ENCODE measurements at places on chromosomes 1 and 21.

GRCh38 chr1:86487131-86487810 lies 18.5 kb downstream of the CLCA1 start:
- DNase-seq, result no peak

- no peak for DNase-seq
Measured at GRCh38 chr1:109923946-109924275, 13.3 kb downstream of the CSF1 start.

DNA sequence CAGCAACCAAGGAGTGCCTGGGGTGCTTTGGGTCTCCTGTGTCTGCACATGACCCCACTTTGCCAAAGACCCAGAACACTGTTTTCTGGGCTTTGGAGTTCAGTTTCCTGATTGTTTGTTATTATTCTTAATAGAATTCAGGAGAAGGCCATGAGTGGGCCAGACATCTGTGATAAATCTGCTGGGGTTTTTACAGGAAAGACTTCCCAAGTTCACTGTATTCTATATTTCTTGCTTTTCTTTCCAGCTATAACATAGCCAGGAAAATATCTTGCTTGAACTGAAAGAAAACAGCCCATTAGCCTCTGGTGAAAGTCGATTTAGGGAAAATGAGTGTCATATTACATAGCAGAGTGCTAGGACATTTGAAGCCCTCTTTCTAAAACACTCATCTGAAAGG lies 345.1 kb upstream of the USP24 start:
- no peak for DNase-seq

GRCh38 chr1:24392604-24392946 lies 21.0 kb downstream of the STPG1 start:
- DNase-seq, result no peak

DNA sequence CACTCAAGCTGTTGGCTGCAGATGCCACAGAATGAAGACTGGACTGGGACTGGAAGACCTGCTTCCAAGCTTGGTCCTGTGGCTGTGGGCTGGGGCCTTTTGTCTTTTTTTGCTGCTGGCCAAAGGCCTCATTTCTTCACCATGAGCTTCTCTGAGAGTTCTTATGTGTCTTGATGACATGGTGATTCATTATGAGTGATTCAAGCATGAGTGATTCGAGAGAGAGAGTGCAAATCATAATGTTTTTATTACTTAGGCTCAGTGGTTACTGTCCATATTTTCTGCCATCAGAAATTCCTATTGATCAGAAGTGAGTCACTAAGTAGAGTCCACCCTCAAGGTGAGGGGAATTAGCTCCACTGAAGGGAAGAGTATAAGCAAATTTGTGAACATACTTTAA lies 94.0 kb downstream of the PCP4 start:
- DNase-seq, result no peak

DNA sequence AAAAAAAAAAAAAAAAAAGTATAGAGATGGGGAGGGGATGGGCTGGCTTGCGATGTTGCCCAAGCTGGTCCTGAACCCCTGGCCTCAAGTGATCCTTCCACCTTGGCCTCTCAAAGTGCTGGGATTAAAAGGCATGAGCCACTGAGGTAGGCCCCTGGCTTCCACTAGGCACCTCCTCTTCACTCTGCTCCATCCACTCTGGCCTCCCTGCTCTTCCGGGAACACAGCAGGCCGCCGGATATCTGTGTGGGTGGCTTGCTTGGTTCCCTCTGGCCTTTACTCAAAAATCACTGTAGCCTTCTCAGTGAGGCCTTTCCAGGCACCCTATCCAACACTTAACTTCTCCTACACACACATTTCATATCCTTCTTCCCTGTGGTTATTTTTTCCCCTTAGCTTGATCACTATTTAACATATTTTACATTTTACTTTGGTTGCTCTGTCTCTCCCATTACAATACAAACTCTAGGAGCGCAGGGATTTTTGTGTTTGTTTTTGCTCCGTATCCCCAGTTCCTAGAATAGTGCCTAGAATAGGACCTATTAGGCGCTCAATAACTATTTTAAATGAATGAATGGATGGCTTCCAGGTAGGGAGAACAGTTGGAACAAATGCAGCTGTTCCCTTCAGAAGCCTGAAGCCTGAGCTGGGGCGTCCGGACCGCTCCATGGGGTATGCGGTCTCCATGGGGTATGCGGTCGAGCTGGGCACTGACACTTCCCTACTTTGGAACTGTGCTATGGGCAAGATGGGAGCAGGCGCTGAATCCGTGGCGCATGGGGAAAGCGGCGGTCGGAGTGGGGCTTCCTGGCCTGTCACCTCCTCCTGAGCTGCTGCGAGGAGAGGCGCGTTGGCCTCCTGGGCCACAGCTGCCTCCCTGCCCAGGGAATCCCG lies 46.7 kb downstream of the H3-3A start:
- DNase-seq, result no peak

DNA sequence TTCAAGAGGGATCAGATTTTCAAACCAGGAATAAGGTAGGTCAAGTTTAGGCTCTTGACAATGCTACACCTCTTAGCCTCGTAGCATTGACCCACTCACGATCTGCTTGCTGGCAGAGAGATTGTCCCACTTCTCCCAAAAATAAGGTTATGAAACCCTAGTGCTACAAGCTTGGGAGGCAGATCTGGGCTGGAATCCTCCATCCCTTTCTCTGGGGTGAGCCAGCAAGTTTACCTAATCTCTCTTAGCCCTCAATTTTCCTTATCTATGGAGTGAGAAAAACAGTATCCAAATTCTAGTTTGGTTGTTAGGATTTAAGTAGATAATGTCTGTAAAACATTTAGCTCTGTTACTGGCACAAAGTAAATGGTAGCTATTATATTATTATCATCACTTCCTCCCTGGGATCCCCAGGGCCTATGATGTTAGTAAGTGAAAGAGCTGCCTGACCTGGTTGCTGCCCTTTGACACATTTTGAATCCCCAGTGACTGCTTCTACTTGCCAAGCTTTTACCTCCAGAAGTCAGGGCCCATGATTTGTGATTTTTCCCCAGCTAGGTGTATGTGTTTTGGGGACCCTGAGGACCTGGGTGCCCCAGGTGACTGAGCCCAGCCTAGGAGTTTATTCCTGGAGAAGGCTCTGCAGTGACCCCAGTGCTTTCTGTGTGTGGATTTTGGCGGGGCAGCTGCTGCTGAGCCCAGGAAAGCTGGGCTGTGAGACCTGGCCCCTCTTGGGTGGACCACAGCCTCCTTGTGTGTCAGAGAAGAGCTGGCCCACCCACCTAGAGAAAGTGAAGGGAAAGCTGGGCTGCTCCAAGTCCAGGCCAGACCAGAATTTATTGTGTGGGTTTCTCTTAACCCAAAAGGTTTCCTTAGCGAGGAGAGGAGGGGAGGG lies 48.2 kb upstream of the VANGL1 start:
- no peak for DNase-seq

DNA sequence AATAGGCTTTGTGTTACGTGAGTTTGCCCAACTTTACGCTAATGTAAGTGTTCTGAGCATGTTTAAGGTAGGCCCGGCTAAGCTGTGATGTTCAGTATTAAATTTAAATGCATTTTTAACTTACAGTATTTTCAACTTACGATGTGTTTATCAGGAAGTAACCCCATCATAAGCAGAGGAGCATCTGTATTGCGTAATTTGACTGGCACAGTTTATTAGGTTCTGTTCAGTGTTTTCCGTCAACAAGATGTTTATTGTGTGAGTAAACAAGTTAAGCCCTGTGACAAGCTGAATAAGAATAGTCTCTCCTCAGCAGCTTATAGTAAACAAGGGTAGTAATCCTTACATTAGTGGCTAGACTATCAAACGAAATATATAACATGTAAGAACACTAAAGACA lies 27.2 kb upstream of the SHISA4 start:
- DNase-seq, result no peak

DNA sequence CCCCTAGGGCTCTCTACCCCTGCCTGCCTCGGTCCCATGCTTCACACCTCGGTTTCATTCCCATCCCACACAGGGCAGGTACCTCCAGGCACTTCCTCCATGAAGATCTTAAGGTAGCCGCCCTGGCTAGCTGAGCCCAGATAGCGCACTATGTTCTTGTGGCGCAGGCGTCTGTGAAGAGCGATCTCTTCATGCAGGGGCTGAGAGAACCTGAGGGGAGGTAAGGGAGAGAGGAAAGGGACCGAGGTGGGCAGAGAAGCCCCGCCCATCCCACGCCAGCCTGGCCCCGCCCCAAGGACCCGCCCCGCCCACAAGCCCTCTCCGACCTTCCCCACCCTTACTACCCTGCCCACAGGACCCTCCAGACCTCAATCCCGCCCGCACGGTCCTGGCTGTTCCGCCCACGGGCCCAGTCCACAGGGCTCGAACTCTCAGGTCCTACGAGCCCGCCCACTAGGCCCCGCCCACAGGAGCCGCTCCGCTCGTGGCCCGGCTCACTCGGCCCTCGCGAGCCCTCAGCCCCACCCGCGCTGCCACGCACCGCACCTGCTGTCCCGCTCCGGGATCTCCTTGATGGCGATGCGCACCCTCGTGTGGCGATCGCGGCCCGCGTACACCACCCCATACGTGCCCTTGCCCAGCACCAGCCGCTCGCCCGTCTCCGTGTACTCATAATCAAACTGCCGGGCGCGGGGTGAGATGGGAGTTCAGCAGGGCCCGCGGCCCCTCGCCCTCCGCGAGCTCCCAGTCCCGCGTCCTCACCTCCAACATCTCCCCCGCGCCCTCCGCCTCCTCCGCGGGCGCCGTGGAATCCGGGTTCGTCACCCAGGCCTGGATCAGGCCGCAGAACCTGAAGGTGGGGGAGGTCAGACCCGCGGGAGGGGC lies 6.4 kb downstream of the MAP3K6 start:
- DNase-seq, result no peak

GRCh38 chr1:26771643-26772321 lies 16.0 kb upstream of the PIGV start:
- DNase-seq, result no peak

DNA sequence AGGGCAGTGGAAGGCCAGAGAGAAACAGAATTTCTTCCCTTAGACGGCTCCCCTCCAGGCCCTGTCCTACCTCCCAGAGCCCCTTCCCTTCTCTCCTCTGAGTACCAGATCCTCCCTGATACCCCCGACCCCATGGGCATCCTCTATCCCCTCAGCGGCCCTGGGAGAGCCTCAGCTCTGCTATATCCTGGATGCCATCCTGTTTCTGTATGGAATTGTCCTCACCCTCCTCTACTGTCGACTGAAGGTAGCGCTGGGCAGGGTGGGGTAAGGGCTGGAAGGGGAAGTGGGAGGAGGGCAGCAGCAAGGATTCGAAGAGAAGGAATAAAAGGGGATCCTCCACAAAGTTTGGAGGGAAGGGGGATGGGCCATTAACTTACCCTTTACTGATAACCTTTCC lies 2.7 kb downstream of the FCER1G start:
- peak; percentile 46 for DNase-seq

DNA sequence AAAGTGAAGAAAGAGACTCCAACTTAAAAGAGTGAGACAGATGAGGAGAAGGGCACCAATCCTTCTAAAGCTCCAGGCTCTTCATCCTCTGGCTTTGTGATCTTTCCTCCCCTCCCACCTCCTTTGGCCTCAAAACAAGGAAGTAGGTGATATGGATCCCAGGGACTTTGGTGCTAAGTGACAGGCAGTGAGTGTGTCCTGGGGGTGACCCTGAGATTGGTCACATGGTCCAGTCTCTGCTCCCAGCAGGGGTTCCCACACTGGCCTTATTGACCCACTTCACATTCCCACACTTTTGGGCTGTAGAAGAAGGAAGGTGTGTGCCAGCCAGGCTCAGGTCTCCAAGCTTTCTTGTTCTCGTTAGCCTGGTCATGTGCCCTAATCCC lies 401.2 kb upstream of the PROX1 start:
- no peak for DNase-seq

- no peak for DNase-seq
Measured at GRCh38 chr1:4699376-4700301, 45.2 kb downstream of the AJAP1 start.

DNA sequence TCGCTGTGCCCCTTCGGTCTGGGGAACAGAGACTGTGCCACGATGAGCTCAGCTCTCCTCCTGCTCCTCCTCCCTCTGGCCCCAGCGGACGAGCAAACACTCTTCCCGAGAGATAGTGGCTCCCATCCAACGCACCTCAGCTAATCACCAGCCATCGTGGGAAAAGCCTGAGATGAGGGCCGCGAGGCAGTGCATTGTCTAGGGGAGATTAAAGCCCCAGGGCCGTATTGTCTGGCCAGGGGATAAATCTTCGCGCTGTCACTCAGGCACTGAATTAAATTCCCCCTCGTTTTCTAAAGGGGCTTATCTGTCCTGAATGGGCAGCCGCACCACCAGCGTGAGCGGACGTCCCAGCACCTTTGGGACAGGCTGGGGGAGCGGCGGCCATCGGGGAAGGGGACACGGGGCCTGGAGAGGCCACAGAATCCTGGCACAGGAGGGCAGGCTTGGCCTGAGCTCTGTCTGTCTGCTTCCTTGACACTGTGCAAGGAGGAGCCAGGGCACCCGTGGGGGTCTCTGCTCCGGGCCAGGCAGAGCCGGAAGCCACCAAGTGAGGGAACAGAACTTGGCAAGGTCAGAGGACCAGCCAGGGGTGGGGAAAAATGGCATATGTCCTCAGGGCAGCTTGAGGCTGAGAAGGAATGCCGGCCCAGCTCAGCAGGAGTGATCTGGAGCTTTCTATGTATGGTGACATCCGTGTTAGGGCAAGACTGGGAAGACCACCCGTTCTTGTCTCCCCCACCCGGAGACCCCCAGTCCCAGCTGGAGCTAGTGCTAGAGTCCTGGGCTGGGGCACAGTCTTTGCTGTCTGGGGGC lies 32.3 kb downstream of the PRDM16 start:
- DNase-seq, result no peak

DNA sequence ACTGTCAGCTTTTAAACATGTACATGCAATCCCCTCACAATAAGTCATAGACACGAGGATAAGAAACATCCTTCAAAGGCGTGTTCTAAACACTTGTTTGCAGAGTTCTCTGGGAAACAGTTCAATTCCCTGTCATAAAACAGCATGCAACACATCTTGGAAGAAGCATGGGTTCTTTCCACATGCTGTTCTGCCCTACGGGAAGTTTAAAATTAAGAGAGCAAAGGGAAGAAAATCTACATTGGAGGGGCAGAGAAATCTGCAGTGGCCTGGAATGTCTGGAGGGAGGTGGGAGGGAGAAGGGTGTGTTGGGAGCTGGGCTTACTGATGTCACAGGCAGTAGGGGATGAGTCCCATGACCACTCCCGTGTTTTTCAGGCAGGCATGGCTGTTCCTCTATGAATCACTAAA lies 98.3 kb upstream of the SLC2A1 start:
- DNase-seq, result no peak

DNA sequence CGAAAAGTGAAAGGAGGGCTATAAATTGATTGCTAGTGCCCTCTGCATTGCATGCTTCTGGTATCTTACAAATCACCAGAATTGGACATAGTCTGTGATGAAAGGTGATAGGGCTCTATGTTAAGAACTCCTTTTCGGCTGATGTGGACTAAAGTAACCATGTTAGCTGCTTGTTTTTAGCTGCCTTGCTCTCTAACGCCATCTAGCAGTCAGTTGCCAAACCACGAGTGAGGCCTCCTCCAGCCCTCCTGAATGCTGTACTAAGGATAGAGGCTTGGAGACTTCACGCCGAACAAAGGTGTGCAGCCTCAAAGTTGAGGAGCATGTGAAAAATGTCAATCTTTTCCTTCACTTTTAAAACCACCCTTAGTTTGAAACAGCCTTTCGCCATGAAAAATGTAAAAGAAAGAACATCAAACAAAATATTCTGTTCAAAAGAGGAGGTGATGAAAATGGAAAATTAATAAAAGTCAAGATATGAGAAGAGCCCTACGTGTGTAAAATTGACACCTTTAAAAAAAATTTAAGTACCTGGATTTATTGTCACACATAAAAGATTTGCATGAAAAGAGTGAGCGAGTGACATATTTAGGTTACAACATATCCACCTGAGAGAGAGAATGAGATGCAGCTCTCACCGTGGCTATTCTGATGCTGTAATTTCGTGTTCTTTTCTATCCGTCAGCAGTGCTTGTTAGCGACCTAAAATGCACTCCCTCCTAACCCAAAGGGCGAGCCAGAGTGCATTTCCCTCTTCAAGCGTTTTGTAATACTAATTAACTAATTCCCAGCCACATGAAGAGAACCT lies 8.1 kb downstream of the LRRC53 start:
- DNase-seq, result no peak

Measured in CD14-positive monocyte (primary cell).